ENCODE measurements at places on chromosomes 12 and 14.

- DNase-seq: peak; percentile 17
Observed at GRCh38 chr12:122523846-122524718, 2.7 kb downstream of the RSRC2 start.

DNA sequence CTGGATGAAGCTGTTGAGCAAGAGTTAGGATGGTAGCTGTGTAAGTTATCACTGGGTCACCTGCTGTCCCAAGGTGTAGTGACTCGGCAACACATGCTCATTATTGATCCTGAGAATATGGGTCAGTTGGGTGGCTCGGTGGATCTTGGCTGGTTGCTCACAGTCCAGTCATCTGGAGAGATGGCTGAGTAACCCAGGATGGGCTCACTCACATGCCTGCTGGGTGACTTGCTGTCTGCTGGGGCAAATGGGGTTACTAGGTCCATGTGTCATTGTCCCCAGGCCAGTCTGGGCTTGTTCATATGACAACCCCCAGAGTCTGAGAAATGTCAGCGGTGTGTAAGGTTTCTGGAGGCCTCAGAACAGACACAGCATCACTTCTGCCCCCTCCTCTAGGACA, 69.5 kb downstream of the SLC15A4 start:
- no peak for DNase-seq

DNA sequence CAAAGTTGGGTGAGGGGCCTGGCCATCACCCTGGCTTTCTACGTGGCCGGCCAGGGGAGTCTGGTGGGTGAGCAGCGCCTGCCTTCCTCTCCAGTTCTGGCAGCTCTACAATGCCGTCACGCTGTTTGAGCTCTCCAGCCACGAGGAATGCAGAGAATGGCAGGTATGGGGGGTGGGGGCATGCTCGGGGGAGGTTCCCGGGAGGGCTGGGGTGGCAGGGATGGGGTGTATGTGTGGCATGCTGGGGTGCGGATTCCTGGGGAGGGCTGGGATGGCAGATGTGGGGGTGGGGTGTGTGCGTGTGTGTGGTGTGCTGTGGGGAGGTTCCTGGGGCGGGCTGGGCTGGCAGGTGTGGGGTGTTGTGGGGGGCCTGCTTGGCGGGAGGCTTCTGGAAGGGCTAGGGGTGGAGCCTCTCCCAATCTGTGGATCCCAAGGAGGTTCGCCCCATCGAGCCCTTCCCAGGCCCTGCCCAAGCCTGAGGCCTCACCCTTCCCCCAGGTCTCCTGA, 18.5 kb downstream of the RHOF start:
- no peak for DNase-seq

- DNase-seq: no peak
Observed at GRCh38 chr14:76755610-76756370, 5.5 kb upstream of the VASH1 start.

- no peak for DNase-seq
Observed at GRCh38 chr12:49294804-49295081, 204 bp upstream of the PRPH start.

- DNase-seq: peak; percentile 47
Observed at GRCh38 chr14:63174760-63175191, 29.5 kb upstream of the RHOJ start.

- peak; percentile 29 for DNase-seq
Observed at GRCh38 chr14:53124786-53125185, 28.3 kb downstream of the DDHD1 start.

DNA sequence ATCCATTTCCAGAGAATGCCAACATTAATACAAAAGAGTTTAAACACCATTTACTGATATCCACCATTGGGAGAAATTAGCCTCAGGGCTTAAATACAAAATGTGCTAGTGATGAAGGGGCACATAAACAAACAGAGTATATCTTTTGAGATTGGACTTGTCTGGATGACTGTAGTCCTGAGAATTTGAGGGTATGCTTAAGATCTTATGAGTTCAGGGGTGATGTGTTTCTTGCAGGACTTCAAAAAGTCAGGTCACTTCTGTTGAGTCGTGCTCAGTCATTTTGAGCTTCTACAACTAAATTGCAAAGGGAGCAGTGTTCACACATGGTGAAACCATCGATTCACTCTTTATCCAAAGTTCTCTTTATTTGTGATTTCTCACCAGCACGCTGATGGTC, 425.7 kb downstream of the ATP23 start:
- no peak for DNase-seq

- no peak for DNase-seq
Observed at GRCh38 chr12:15702276-15702675, 86.9 kb downstream of the EPS8 start.

DNA sequence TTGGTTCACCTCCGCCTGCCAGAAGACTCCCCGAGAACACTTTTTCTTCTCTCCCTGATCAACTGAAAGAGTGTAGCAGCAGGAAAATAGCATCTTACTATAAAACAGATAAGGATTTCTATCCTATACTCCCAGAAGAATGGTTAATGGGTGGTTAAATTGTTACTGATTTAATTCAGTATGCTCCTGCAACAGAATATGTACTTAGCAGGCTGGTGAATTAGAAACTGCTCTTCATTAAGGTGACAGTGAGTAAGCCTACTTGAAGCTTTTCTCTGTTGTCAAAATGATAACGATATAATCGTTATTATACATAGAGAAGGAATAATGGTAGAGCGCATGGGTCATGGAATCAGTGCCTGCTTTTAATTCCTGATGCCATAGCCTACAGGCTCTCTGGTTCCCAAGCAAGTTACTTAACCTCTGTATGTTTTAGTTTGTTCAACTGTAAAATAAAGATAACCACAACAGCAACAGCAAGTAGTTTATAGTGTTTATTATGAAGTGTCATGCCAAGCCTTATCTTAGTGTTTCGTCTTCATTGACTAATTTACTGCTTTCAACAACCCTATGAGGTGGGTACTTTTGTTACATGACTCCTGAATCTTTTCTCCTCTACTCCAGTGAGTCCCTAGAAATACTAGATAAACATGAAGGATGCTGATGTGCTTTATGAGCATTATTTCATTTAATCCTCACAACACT, 392.6 kb downstream of the CCDC91 start:
- no peak for DNase-seq

DNA sequence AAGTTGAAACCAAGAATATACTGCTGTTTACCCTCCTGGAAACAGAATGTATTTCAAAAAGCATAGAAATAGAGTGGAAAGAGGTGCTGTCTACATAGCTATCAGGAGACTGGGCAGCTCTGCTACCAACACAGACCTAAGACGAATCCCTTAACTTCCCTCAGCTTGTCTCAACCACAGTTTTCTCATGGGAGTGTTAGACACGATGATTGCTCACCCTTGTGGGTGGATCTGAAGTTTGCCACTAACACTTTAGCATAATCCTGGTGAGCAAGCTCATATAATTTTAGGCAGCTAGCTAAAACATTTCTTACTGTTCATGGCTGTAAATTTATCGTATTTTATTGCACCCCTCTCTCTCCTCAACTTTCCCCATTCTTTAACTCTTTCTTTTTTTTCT, 38.5 kb downstream of the C12orf75 start:
- no peak for DNase-seq

DNA sequence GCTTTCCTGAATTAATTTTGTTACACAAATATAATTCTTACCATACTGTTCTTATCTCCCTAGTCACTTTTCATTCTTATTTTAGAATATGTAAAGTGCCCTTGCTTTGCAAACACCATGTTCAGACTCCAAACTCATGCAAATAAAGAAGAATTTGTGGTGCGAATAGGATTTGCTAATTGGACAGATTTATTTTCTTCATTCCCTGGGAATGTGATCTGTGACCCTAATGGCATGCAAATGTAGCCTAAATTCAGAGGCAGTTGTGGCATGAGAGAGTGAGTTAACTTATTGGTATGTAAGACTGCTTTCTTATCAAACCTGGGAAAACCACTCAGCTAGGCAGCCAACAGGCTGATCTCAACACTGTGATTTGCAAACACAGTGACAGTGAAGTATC, 10.0 kb downstream of the CAPZA3 start:
- no peak for DNase-seq

DNA sequence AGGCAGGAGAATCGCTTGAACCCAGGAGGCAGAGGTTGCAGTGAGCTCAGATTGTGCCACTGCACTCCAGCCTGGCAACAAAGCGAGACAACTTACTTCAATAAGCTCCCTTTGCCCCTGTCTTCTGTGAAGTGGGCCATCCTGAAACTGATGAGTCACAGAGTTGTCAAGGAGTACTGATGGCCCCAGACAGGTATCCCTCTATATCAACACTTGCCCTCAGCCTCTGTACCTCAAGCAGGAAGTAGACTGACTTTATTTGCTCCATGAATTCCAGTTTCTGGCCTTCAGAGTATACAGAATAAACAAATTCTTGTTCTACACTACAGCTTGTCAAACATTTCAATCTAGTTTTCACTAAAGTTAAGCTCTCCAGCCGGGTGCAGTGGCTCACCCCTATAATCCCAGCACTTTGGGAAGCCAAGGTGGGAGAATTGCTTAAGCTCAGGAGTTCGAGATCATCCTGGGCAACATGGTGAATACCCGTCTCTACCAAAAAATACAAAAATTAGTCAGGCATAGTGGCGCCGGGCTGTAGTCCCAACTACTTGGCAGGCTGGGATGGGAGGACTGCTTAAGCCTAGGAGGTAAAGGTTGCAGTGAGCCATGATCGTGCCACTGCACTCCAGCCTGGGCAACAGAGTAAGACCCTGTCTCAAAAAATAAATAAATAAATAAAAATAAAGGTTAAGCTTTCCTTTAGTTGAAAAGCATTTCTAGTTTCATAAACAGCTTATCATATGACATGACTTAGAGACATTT, 16.4 kb upstream of the LRP10 start:
- no peak for DNase-seq

DNA sequence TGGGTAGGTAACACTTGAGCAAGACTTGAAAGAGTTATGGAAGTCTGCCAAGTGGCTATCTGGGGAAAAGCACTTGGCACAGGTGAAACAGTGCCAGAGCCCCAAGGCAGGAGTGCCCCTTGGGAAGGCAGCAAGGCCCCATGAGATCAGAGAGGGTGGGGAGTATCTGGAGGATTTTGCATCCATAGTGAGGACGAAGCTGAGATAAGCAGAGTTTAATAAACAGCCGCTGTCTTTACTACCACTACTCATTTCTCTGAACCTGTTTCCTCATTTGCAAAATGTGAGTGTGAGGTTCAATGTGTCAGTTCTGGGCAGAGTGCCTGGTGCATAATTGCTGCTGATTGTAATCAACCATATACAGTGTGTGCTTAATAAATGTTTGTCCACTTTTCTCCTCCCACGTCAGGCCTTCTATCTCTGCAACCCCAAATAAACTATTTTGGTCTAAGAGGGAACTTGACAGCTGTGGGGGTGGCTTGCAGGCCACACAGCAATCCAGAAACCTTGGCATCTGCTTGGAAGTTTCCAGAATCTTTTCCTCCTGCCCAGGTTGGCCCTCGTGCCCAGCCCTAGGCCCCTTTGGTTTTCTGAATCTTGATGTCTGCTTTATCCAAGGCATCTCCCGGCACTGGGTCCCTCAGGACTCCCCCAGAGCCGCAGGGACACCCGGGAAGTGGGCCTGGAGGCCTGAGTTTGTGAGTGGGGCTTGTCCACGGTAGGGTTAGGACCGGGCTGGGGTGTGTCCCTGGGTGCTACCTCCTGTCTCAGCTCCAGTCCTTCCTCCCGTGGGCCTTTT, 4.5 kb downstream of the ABCB9 start:
- peak; percentile 66 for DNase-seq

GRCh38 chr14:78141590-78141989, 28.6 kb upstream of the NRXN3 start:
- no peak for DNase-seq

GRCh38 chr14:24072881-24073877, 1.8 kb downstream of the CPNE6 start:
- DNase-seq: no peak

GRCh38 chr14:57982804-57983634, 117.1 kb upstream of the SLC35F4 start:
- DNase-seq: no peak

DNA sequence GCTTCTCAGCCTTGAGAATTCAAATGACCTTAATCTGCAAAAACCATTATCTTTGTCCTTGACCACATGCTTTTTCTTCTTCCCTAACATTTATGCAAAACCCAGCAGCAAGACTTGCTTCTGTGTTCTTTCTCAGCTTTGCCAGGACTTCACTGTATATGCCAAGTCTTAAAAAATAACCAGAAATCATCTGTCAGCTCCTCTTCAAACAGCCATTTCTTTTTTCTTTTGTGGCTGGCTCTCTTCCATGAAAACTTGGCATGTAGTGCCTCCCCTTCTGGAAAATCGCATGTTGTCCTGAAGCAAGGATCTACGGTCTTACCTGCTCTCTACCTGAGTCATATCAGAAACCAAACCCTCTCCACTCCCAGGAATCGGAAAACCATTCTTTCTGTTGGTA, 364.9 kb downstream of the RPS29 start:
- DNase-seq: no peak

DNA sequence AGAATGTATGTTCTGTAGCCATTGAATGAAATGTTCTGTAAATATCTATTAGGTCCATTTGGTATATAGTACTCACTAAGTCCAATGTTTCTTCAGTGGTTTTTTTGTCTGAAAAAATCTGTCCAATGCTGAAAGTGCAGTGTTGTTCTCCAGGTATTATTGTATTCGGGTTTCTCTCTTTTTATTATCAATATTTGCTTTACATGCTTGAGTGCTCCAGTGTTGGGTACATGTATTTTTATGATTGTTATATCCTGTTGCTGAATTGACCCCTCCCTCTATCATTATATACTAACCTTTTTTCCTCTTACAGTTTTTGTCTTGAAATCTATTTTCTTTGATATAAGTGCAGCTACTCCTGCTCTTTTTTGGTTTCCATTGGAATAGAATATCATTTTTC, 382.2 kb downstream of the CCER1 start:
- DNase-seq: no peak

DNA sequence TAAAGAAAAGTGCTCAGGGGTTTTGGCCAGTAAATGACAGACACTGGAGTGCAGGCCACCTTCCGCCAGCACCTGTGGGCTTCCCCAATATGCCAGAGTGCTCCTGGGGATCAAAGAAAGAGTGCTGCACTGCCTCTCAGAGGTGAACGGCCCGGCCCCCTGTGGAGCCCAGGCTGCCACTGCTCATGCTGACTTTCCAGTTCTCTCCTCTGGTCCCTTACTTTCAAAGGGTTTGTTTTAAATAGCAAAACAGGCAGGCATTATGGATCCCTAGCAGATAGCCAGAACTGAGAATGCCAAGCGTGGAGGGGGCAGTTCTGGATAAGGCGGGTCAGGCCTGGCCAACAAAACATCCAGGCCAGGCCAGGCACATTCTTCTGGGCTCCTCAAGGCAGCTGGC, 59.6 kb downstream of the MDM2 start:
- no peak for DNase-seq

DNA sequence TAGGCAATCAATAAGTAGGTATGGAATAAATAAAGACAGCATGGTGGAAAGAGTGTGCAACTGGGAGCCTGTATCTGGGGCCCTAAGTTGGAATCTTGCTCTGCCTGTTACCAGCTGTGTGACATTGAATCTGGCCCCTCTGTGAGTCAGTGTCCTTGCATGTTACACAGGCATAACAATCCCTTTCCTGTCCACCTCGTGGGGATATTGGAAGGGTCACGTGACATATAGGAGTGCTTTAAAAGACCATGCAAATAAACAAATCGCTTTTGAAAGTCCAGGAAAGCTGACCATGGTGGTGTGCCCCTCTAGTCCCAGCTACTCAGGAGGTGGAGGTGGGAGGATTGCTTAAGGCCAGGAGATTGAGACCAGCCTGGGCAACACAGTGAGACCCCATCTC, 51.1 kb upstream of the VRK1 start:
- no peak for DNase-seq

GRCh38 chr12:105377077-105377476, 46.6 kb downstream of the C12orf75 start:
- DNase-seq: no peak

- no peak for DNase-seq
Observed at GRCh38 chr12:46516933-46517578, 144.5 kb upstream of the SLC38A2 start.

- DNase-seq: no peak
Observed at GRCh38 chr14:105568859-105569766, 42.7 kb downstream of the TMEM121 start.

Data from hematopoietic multipotent progenitor cell treated with erythropoietin and hydrocortisone succinate and interleukin-3 and kit ligand, for 6 days (in vitro differentiated cells).